ENCODE measurements at places on chromosomes 4 and X.
A peak's percentile ranks its signal among the peaks of the same experiment; 100 is the strongest.

DNA sequence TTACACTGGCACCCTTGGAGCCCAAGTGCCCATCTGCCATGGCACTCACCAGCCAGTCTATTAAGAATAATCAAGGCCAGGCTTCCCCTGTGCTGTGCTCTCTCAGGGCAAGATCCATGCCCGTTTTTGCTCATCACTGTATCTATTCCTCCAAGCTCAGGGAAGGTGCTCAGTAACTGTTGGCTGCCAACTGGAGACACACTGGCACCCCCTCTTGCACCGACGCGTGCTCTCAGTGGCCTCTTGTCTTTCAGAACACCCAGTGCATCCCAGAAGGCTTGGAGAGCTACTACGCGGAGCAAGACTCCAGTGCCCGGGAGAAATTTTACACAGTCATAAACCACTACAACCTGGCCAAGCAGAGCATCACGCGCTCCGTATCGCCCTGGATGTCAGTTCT, 30.1 kb downstream of the NSG1 start:
- DNase-seq: no peak

- no peak for DNase-seq
Measured at GRCh38 chr4:108276690-108277089, 108.0 kb upstream of the LEF1 start.

DNA sequence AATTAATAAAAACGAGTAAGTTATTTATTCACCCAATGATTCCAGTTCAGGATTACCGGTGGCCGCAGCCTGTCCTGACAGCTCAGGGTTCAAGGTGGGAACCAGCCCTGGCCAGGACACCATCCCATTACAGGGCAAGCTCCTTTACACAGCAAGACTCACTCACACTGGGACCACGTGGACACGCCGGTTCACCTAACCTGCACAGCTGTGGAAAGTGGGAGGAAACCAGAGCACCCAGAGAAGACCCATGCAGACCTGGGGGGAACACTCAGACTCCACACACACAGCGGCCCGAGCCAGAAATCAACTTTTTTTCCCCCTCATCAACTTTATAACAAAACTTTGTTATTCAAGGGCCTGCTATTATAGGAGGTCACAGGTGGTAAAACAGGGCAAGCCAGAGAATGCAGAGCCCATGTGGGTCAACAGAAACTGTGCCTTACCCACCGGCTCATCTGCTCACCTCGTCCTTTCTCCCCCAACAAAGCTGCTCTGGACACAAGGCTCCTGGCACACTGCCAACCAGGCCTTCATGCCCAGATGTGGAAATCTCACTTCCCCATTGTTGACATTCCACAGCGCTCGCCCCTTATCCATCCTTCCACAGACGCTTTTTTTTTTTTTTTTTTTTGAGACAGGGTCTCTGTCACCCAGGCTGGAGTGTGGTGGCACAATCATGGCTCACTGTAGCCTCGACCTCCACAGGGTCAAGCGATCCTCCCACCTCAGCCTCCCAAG, 8.0 kb upstream of the ODAPH start:
- DNase-seq: no peak

- DNase-seq: no peak
Measured at GRCh38 chr4:39205000-39205399, 22.7 kb downstream of the WDR19 start.

DNA sequence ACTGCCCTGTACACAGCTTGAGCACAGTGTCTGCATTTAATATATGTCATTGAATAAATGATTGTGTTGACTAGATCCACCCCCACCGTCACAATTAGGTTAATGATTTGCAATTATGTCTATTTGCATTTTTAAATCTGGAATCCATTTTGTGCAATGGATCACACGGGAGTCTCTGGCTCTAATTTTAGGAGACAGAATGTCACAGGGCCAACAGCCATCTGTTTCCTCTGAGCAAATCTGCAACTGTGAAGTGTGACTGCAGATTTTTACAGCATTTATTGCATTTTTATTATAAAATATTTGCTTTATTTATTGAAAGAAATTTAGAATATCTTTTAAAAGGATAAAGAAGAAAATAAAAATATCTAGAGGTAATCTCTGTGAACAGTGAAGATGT, 316.8 kb downstream of the HS3ST1 start:
- no peak for DNase-seq

GRCh38 chr4:25810461-25811373, 52.1 kb downstream of the SEL1L3 start:
- DNase-seq: no peak

GRCh38 chrX:49165901-49166881, 3.6 kb downstream of the MAGIX start:
- DNase-seq: peak; percentile 28

GRCh38 chrX:45683914-45684313, 483.2 kb upstream of the DIPK2B start:
- no peak for DNase-seq

- DNase-seq: no peak
Measured at GRCh38 chrX:82362990-82363389, 1145.1 kb upstream of the POU3F4 start.

DNA sequence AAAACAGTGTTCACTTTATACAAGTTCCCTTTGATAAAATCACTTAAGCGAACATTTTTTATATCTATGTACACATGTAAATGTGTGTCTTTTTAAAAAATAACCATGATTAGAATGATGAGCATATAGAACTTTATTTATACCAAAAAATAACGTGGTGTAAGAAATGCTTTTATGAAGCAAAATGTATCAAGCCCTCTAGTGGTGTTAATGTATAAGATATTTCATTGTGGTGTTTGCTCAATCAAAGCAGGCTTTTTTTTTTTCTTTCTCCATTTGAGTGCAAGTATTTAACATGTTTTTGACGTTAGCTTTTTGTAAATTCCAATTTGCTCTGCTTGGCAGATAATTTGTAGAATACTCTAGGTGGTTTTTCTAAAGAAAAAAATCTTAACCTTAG, 2092.4 kb upstream of the TENM3 start:
- DNase-seq: no peak

GRCh38 chr4:98518559-98519267, 139.7 kb downstream of the TSPAN5 start:
- peak; percentile 66 for DNase-seq

DNA sequence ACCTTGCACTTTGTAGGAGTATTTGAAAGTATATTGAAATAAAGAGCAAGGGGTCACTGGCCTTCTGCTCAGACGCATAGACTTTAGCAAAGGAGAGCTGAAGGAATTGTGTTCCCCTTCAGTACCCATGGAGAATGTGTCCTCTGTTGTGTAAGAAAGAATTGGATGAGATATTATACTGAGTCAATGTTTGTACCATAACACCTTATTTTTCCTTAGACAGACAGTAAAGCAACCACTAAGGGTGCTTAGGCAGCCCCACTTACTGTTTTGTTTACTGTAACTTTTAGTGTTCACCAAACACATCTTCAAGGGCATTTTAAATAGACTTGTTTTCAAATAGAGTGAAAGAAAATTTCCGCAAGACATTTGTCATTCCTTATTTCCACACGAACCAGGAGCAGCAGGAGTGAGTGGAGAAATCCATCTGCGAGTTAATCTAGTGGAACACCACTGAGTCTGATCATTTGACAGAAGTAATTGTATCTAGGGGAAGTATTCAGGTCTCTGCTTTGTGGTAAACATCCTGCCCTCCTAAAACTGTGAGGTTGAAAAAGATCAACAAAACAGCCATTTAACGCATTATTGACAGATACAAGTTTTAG, 89.5 kb downstream of the SLIT2 start:
- no peak for DNase-seq

DNA sequence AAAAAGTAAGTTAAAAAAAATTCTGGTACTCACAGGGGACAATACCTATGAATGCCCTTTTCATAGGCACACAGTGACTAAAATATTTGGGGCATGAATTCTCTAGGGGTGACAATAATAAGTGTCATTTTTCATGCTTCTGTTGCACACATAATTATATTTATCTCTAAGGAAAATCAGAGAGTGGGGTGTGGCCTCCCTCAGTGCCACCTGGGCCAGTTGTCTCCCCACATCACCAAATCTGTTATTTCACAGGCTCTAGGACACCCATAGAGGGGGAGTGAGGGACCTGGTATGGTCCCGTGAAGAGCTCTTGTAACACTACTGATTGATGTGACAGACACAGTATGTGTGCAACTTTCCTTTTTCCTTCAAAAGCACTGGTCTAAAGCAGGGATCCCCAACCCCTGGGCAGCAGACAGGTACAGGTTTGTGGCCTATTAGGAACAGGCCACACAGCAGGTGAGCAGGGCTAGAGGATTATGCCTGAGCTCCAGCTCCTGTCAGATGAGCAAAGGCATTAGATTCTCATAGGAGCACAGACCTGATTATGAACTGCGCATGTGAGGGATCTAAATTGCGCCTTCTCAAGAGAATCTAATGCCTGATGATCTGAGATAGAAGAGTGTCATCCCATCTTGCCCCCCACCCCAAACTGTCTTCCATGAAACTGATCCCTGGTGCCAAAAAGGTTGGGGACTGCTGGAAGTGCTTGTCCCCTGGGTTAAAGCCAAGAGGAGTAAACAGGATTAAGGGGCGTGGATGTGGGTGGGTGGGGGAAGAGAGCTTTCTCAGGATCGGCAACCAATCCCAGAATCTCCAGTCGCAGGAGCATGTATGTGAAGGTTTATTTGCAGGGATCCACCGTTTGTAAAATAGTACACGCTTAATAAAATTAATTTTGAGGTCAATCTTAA, 856 bp downstream of the SLC9B1 start:
- DNase-seq: peak; percentile 20

DNA sequence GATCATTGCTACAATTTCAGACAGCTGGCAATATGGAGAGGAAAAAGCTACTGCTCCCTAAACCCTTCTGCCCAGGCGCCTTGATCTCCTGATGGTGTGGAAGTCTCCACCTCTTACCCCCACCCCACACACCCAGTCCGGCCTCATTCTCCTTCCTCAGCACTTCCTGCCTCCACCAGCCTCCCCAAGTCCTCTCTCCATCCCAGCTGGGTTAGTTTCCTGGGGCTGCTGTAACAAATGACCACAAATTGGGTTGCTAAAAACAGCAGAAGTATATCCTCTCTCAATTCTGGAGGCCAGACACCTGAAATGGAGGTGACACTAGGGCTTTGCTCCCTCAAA, 1.1 kb upstream of the CCNQ start:
- no peak for DNase-seq

DNA sequence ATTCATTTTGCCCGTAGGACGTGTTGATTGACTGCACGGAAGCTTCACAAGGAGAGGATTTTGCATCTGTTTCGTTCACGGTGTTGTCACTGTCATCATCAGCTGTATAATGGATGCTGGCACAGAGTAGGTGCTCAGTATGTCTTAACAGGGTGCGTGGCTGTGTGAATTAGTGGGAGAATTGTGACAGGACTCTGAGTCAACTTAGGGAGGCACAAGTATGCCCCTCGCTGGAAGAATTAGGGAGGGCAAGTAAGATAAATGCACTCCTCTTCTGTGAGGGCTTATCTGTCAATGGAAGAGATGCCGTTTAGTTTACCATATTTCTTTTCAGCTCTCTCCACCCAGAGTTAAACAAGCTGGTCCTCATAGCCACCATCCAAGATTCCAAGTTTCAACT, 107.2 kb downstream of the TRIML1 start:
- DNase-seq: no peak

GRCh38 chr4:56730097-56730496, 49.0 kb upstream of the HOPX start:
- DNase-seq: no peak

DNA sequence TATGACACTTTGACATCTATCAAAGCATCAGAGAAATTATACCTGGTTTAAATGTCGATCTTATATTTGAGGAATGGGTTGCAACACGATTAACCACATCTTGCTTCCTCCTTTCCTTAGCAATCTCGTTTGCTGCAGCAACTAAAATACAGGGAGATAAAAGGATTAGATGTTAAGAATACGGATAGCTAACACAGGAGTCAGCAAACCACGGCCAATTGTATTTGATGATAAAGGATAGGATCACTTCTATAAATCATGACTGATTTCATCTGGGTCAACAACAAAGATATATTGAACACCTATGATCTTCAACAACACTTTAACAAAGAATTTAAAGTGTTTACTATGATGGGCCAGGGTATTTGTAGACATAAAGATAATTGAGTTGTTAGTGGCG, 5.0 kb downstream of the MAP7D3 start:
- no peak for DNase-seq

GRCh38 chrX:39724544-39724943, 373.2 kb downstream of the BCOR start:
- peak; percentile 36 for DNase-seq

DNA sequence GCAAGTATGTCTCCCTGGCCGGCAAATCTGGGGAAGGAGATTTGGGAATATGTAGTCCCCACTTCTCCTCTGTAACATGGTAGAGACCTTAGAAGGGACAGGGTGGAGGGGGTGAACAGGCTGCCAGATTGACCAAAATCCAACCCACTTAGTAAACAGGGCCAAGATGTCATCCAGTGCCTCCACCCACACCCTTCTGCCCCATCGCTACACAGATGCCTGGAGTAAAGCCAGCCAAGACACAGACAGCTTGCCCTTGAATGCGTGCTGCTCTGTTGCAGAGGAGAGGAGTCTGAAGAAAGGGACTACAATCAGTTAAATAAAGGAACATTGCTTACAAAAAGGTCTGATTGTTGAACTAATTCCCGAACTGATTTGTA, 160.1 kb upstream of the LDB2 start:
- DNase-seq: no peak

DNA sequence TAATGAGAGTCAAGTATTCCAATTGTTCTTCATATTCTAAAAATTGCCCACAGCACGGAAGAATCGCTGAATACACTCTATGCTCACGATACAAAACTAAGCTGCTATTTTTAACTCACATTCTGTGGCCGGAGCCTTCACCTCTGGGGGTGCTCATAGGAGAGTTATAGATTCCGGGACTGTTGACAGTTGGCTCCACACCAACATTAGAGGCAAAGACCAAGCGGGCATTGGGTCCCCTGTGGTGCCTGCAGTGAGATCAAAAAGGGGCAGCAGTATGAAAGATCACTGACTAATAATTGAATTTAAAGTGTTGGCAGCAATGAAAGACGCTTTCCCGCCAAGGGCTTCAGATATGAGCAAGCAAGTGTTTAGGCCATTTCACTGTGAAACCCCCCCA, 146.0 kb downstream of the TMEM144 start:
- DNase-seq: no peak

- DNase-seq: no peak
Measured at GRCh38 chr4:36235306-36235705, 9.0 kb downstream of the ARAP2 start.

GRCh38 chrX:111284631-111285293, 14.5 kb upstream of the CAPN6 start:
- DNase-seq: no peak

All from T-helper 2 cell (primary cell).